ENCODE measurements at places on chromosomes 11 and 22.

- no peak for DNase-seq
These were observed 90.2 kb downstream of the NELL1 start for GRCh38 chr11:20759541-20759940.

- no peak for DNase-seq
These were observed 41.7 kb downstream of the OTOG start for GRCh38 chr11:17588721-17589120.

- no peak for DNase-seq
These were observed 23.2 kb upstream of the LMO1 start for GRCh38 chr11:8286886-8287285.

- DNase-seq, result no peak
These were observed 133.3 kb downstream of the ATXN10 start for GRCh38 chr22:45804986-45805325.

- DNase-seq, result no peak
These were observed 41.9 kb upstream of the KIRREL3 start for GRCh38 chr11:127042445-127042844.

DNA sequence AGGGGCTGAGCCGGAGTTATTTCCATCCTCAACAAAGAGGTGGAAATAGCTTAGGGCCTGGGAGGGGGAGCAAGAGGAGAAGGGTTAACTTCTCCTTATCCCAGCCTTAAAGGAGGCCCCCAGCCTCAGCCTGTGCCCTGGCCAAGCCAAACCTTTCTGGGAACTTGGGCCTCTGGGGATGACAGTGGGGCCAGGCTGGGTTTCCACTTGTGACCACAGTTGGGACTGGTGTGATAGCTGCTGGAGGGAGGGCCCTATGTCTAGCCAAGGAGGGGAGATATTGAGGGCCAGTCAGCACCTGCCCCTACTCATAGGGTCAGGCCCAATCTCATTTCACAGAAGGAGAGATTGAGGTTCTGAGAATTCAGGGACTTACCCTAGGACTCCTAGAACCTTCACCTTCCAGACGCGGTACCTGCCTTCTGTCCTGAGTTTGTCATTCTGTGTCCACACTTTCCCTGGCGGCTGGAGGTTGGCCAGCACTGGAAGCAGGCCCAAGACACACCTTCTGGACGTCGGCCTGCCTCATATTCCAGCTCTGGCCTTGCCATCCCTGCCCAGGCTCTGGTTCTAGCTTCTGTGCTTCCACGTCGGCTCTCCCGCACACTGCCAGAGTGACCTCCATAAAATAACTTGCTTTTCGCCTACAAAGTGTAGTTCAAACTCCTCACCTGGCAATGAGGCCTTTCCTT is 3.1 kb downstream of the RELT start:
- DNase-seq, result no peak

DNA sequence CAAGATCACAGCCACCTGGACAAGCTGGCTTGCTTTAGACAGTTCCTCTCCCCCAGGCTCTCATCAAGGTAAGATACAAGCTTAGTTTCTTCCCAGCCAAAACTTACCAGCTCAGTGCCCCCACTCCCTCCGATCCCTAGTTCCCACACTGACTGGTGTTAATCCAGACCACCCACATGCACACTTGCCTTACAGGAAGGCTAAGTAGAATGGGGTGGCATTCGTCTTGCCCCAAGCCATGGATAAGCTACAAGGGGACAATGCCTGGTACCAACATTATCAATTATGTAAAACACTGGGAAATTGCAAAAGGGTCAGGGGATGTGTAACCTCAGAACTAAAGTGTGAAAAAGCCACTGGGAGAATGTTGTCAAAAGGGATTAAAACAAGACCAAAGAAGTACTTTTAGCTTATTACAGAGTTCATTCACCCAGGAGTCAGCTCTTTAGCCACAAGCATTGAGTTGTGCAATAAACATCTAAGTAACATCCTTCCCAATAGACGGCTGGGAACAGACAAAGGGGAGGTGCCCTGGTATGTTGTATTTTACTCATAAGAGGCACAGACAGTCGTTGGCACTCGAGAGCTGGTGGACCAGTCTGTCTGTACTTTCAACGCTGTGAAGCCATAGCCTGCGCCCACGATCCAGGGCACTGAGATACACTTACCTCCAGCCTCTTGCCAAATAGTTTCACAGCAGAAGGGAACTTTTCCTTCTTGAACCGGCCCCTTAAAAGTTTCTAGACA is 1.1 kb downstream of the DHCR7 start:
- no peak for DNase-seq

DNA sequence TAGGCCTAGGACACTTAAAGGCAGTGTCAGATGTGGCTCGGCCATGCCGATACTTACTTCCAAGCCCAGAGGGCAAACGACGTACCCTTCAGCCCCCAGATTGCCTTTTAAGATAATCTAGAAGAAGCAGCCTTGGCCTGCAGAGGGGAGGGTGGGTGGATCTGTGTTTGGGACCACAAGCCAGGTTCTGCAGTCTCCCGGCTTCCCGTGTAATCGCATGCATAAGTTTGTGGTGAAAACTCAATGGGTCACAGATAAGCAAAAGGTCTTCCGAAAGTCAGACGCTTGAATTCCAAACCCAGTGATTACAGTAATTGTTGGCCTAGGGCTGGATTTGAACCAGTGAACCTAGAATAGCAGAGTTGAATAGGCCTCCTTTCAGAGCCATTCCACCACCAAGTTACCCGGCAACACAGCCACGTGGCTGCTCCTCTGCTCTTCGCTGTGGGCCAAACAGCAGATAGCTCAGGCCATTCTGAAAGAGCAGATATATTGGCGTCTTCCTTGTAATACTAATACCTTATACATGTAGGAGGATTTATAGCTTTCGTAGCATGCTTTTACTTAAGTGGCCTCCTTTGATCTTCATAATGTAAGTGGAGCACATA is 170.8 kb upstream of the CADM1 start:
- DNase-seq, result no peak

DNA sequence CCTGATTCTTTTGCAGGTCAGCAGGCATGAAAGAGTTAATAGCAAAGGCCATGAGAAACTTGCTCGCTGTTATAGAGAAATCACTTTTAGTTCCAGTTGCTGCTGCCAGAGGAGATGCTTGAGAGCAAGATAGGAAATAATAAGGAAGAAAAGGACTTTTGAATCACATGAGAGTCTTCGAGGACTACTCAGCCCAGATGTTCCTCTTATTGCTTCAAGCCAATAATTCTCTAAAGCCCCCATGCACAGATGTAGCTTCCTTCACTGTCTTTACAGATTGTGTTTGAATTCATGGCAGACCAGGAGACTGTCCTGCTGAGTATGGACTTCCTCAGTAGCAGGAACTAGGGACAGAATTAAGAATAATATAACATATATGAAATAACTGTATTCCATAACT is 50.1 kb upstream of the OLFML1 start:
- DNase-seq, result no peak

DNA sequence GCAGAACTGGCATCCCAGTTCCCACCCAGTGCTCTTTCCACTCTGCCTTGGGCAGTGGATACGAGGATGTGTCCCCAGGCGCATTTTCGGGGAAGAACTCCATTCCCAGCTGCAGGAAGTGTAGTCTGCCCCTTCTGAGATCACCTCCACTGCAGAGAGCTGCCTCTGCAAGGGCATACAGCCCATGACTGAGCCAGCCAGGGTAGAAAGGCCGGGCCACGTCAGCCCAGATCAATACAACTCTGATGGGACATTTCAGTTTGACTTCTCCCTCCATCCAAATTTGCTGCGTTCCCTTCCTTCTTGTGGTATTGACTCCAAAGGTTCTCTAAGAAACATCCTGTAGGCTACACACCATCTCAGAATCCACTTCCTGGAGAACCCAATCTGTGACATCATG is 19.7 kb downstream of the MOGAT2 start:
- DNase-seq, result no peak
